Mesenchymal stem cell (in vitro differentiated cells and primary cell): ENCODE measurements at places on chromosomes 7 and 10.
A peak's percentile ranks its signal among the peaks of the same experiment; 100 is the strongest.

DNA sequence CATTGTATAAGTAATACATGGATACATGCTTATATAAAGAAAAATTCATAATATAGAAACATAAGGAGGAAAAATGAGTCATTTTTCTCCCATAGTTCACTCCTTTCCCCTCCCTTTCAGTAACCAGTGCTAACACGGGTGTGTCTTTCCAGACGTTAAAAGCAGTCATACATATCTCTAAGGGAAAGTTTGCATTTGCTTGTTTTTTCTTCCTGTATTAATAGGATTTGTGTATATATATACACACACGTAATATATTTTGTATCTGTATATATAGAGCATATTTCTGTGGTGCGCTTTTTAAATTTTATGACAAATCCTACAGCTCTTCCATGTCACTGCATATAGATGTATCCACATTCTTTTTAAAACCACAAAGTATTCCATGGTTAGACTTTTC, 78.8 kb downstream of the RALA start:
- DNase-seq = no peak

- DNase-seq = peak; percentile 59
These were observed 135.7 kb downstream of the SDK1 start for GRCh38 chr7:3436746-3437145.

- DNase-seq = no peak
These were observed 4.7 kb upstream of the OPN4 start for GRCh38 chr10:86649471-86650150.

DNA sequence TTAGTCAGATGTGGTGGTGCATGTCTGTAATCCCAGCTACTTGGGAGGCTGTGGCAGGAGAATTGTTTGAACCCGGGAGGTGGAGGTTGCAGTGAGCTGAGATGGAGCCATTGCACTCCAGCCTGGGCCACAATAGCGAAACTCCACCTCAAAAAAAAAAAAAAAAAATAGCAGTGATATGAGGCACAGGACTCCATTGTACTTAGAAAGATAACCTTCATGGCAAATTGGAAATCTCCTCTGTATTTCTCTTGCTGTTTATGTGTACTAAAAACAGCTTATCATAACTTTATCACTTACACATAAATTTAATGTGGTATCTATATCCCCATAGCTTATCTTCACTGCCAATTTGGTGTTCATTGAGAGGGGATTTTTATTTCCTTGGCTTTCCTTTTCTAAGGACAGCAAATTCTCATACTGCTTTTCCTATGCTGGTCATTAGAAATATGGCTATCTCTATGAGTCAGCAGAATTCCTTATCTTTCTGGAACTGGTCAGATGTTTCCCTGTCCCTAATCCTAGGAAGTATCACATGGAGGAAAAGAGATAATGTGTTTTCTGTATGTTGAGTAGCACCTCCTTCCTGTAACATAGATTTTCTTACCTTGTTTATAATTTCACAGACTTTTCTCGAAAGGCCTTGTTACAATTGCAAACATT, 40.6 kb upstream of the ZEB1 start:
- peak; percentile 15 for DNase-seq

DNA sequence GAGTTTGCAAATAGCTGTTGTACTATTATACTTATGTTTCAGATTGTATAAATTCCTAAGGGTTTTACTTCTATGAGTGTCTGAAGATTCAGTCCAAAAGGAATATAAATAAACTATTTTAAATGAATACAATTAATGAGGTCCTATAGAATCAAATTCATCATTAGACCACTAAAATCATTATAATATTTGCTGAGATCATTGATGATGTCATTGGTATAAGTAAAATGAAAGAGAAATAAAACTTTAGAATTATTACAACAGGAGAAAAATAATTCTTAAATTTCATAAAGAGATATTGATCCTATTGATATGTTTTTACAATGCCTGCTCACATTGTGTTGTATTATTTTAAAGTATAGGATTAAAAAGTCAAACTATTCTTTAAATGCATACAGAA, 544.0 kb upstream of the ZWINT start:
- no peak for DNase-seq

DNA sequence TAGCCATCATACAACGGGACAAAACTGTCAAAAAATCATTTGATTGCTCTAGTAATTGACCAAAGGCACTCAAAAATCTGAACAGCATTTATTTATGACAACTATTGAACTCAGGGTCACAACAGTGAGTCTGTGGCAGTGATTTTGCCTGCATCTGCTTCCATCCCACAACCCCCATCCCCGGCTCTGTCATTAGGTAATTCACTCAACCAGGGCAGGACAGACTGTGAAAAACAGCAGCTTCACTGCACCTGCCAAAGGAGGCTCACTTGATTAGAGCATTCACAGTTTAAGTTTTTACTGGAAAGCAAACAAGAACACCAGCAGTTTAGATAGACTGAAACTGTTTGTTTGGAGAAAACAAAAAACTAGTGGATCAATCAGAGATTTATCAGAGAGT, 22.2 kb downstream of the NRCAM start:
- no peak for DNase-seq

DNA sequence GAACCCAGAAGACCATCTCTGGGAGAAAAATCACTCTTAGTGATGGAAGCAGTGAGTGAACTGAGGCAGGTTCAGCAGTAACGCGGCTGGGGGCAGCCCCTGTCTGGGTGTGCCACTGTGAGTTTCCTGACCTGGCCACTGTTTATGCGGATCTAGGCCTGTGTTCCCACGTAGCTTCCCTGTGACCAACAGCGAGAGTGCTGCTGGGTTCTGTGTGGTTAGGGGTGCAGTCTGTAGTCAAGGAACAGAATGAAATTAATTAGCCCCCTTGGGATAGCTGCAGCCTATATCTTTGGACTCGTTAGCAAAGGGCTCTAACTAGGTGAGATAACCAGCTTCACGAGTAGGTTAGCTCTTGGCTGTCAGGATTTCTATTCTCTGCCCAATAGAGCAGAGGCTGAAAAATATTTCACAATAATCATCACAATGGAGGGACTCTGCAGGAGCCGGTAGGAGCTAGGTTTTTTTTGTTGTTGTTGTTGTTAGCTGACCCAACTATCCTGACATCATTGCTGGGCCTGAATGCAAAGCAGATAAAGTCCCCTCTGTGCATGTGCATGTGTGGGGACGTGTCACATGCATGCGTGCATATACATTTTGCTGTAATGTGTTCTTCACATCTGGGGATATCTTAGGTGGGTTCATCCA, 164.9 kb downstream of the TMEM178B start:
- no peak for DNase-seq

GRCh38 chr10:76879116-76879913, 758.3 kb downstream of the KCNMA1 start:
- DNase-seq = no peak

- no peak for DNase-seq
These were observed 64.2 kb downstream of the ARMC3 start for GRCh38 chr10:22992075-22992474.

- no peak for DNase-seq
These were observed 45.9 kb upstream of the FAM133B start for GRCh38 chr7:92636018-92636560.

- peak; percentile 3 for DNase-seq
These were observed 378.4 kb upstream of the SEMA3D start for GRCh38 chr7:85565276-85565675.

- DNase-seq = peak; percentile 81
These were observed 68.4 kb downstream of the PHTF2 start for GRCh38 chr7:77866786-77867536.

DNA sequence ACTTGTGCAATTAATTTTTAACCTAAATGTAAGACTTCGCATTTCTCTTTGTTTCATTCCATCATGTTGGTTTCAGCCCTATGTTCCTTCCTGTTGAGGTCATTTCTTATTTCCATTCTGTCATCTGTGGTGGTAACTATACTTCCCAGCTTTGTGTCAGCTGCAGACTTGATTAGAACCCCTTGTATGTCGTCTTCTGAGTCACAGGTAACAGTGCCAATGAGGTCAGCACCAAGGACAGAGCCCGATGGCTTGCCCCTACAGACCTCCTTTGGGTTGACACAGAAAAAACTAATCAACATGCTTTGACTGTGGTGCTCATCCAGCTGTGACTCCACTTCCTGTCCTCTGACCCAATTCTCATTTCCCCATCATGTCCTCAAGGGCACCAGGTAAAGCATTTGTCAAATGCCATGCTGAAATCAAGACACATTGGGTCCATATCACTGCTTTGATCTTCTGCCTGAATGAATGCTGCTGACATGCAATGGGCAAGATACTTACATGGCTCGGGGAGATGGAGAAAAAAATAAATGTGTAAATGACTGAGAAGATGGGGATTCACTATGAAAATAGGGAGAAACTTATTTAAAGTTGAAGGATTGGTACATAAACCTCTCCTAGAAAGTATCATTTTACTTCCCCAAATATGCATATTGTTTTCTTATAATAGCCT, 25.6 kb upstream of the CRTAC1 start:
- DNase-seq = peak; percentile 9

GRCh38 chr10:38156416-38157269, 62.5 kb downstream of the ZNF37A start:
- no peak for DNase-seq

DNA sequence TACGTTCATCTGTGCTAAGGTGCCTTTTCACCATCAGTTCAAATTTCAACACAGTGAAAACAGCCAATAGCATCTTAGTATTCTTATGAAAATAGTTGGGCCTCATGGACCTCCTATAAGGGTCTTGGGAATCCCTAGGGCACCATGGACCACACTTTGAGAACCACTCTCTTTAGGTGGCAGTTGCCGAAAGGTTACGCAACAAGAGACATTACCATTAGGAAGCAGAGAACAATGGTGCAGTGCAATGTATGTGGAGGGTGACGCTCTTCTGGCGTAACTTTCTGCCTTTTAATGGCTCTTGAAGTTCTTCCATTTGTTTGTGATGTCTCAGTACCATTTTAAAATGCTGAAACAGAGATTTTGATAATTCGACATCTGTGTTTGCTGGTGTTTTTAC, 131.1 kb downstream of the CNNM2 start:
- no peak for DNase-seq

GRCh38 chr7:33355386-33355785, 226.0 kb downstream of the BBS9 start:
- DNase-seq = no peak

- DNase-seq = no peak
These were observed 247.8 kb upstream of the FOXK1 start for GRCh38 chr7:4434306-4434705.
